Central memory CD8-positive, alpha-beta T cell (primary cell): ENCODE measurements at places on chromosomes 13 and 19.

DNA sequence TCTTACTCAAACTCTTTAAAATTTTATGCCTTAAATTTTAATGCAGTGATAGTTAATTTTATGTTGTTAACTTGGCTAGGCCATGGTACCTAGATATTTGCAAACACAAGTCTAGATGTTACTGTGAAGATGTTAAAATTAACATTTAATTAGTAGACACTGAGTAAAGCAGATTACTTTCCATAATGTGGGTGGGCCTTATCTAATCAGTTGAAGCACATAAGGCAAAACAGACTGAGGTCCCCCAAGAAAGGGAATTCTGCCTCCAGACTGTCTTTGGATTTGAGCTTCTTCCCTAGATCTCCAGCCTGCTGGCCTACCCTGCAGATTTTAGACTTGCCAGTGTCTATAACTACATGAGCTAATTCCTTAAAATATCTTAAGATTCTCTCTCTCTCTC is 294.0 kb downstream of the ENOX1 start:
- DNase-seq, result no peak
- no peaks in the 10 kb centered on the region for H3K36me3 ChIP-seq
- no peak overlapping the region for H3K27ac ChIP-seq
- no peak overlapping the region for H3K4me3 ChIP-seq

DNA sequence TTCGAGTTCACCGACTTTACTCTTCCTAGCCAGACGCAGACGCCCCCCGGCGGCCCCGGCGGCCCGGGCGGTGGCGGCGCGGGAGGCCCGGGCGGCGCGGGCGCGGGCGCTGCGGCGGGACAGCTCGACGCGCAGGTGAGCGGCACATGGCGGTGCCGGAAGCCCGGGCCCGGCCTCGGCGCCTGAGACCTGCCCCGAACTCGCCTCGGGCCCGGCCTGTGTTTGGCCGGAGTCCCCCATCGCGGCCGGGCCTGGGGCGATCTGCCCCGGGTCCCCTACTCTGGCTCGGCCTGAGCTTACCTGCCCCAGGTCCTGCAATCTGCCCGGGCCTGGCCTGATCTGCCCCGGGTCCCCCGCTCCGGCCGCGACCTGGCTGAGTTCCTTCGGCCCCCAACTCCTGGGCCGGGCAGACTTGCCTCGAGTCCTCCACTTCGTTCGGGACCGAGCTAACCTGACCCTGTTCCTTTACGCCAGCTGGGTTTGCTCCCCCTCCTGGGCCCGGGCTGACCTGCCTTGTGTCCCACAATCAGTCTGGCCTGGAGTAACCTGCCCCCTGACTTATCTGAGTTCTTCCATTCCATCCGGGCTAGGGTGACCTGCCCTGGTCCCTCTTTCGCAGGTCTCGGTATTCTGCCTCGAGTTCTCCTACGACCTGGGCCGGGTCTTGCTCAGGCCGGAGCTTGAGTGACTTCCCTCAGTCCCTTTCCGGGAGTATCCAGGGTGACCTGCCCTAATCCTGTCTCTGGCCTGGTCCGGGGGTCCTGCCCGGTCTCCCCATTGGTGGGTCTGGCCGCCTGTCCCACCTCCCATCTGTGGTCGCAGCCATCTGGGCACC is 764 bp downstream of the UPF1 start:
- H3K27ac ChIP-seq, result peak overlapping the region; percentile 90
- peaks cover 7% of the 10 kb centered on the region for H3K27me3 ChIP-seq
- H3K4me1 ChIP-seq, result peaks cover 45% of the 10 kb centered on the region
- peak overlapping the region; percentile 95 for H3K4me3 ChIP-seq
- peaks cover 31% of the 10 kb centered on the region for H3K36me3 ChIP-seq
- DNase-seq, result no peak

GRCh38 chr19:6164906-6165531 is 29.6 kb downstream of the ACSBG2 start:
- H3K4me3 ChIP-seq, result no peak overlapping the region
- no peaks in the 10 kb centered on the region for H3K36me3 ChIP-seq
- H3K27ac ChIP-seq, result no peak overlapping the region
- H3K4me1 ChIP-seq, result peaks cover 7% of the 10 kb centered on the region
- DNase-seq, result no peak
- no peaks in the 10 kb centered on the region for H3K27me3 ChIP-seq

- H3K36me3 ChIP-seq, result no peaks in the 10 kb centered on the region
- no peak overlapping the region for H3K27ac ChIP-seq
- H3K4me1 ChIP-seq, result no peaks in the 10 kb centered on the region
- DNase-seq, result no peak
Observed at GRCh38 chr13:48110931-48111721, 16.2 kb upstream of the MED4 start.

- DNase-seq, result no peak
- no peak overlapping the region for H3K4me3 ChIP-seq
- no peak overlapping the region for H3K27ac ChIP-seq
- H3K36me3 ChIP-seq, result no peaks in the 10 kb centered on the region
- H3K27me3 ChIP-seq, result peaks cover 53% of the 10 kb centered on the region
- H3K4me1 ChIP-seq, result no peaks in the 10 kb centered on the region
Observed at GRCh38 chr13:42702716-42703115, 78.7 kb upstream of the FAM216B start.

- H3K36me3 ChIP-seq, result peaks cover 68% of the 10 kb centered on the region
- H3K4me3 ChIP-seq, result peak overlapping the region; percentile 79
- no peak for DNase-seq
- H3K27ac ChIP-seq, result peak overlapping the region; percentile 99
Observed at GRCh38 chr13:99299920-99300341, 7.3 kb downstream of the GPR183 start.

DNA sequence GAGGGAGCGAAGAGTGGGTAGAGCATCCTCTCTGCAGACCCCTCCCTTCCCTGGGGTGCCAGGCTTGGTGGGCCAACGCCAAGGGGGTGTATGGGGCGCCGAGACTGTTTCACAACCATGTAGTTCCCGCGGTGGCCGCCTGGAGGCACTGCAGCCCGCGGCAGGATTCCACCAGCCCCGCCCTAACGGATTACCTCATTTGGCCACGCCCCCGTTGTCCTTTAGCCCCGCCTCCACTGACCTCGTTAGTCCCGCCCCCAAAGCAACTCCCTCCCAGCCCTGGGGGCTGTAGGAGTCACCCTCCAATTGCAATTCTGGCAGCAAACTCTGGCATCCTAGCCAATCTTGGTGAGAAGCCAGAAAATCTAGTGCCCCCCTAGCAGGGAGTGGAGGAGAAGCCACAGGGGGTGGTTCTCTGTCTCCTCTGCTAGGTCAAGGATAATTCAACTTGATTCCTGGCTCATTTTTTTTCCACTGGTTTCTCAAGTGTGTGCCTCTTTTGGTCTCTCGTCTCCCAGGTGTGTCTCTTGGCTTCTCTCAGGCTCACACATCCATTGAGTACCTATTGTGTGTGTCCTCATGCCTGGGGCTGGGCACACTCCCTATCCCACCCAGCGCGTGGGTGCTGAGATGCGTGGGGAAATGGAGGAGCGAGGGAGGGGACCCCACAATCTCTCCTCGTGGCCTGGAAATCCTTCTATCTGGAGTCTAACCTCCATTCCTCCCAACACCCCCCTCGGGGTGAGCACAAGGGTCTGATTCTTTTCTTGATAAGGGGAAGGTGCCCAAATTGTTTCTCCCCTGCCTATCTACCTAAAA is 2.0 kb downstream of the OLFM2 start:
- peaks cover 66% of the 10 kb centered on the region for H3K27me3 ChIP-seq
- no peaks in the 10 kb centered on the region for H3K36me3 ChIP-seq
- no peak overlapping the region for H3K4me3 ChIP-seq
- no peak overlapping the region for H3K27ac ChIP-seq
- DNase-seq, result peak; percentile 72

GRCh38 chr13:29006359-29006850 is 186.3 kb downstream of the MTUS2 start:
- no peaks in the 10 kb centered on the region for H3K4me1 ChIP-seq
- no peak for DNase-seq
- peaks cover 2% of the 10 kb centered on the region for H3K27me3 ChIP-seq
- H3K27ac ChIP-seq, result no peak overlapping the region
- no peak overlapping the region for H3K4me3 ChIP-seq

GRCh38 chr19:53461866-53462265 is 5.7 kb upstream of the ZNF813 start:
- H3K36me3 ChIP-seq, result peaks cover 1% of the 10 kb centered on the region
- H3K27ac ChIP-seq, result no peak overlapping the region
- H3K4me3 ChIP-seq, result no peak overlapping the region
- H3K4me1 ChIP-seq, result no peaks in the 10 kb centered on the region

GRCh38 chr13:109779074-109779473 is 7.3 kb downstream of the IRS2 start:
- no peaks in the 10 kb centered on the region for H3K27me3 ChIP-seq
- peak overlapping the region; percentile 39 for H3K27ac ChIP-seq
- DNase-seq, result no peak
- peaks cover 10% of the 10 kb centered on the region for H3K4me1 ChIP-seq
- H3K36me3 ChIP-seq, result peaks cover 10% of the 10 kb centered on the region

DNA sequence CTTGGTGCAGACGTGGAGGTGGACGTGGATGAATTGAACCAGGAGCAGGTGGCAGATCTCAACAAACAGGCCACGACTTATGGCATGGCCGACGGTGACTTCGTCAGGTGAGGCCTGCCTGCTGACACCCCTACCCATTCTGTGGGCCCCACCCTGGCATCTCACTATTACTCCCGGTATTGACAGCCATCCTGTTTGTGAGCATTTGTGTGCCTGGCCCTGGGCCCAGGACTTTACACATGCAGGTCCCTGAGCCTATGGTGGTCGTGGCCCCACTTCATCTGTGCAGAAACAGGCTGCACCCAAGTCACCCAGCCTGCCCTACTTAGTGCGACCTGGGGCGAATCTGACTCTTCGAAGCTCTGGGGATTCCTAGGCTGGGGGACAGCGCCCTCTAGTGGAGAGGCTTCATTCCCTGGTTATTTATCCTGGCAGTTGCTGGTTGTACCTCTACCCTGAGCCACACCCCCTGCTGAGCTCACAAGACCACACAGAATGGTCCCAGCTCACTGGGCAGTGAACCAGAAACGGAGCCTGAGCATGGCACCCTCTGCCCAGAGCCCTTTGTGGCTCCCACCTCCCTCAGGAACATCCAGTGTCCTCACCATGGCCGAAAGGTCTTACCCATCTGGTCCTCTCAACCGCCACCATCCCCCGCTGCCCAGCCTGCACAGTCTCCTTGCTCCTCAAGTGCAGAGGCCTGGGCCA is 16.9 kb downstream of the ZNF296 start:
- DNase-seq, result peak; percentile 90
- H3K4me1 ChIP-seq, result peaks cover 17% of the 10 kb centered on the region
- H3K4me3 ChIP-seq, result peak overlapping the region; percentile 25
- H3K36me3 ChIP-seq, result peaks cover 48% of the 10 kb centered on the region
- H3K27ac ChIP-seq, result peak overlapping the region; percentile 79

DNA sequence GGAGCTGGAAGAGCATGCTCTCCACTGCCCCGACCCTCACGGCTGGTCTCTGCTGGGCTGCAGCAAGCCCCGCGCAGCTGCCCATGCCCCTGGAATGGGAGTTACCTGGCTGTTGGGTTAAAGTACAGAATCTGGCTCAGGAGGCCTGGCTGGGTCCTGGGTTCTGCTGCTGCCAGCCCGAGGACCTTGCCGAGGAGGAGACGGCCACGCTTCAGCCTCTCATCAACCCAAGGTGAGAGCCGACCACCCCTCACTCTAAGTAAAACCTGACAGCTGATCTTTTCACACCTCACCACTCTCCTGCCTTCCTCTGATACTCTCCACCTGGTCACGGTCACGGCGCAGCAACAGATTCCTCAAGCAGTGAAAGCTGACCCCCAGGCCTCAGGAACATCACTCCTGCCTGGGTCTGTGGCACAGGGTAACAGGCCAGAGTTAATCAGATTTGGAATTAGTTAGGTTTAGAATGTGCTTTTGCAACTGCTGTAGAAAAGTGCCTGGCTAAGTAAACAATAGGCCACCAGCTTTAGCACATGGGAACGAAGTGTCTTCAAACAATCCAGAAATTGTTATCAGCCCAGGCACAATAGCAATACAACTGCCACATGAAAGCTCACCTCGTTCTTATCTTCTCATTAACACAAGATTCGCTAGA is 20.5 kb downstream of the RAB20 start:
- H3K27me3 ChIP-seq, result peaks cover 10% of the 10 kb centered on the region
- no peak overlapping the region for H3K4me3 ChIP-seq
- no peak overlapping the region for H3K27ac ChIP-seq
- no peak for DNase-seq
- H3K36me3 ChIP-seq, result peaks cover 2% of the 10 kb centered on the region

DNA sequence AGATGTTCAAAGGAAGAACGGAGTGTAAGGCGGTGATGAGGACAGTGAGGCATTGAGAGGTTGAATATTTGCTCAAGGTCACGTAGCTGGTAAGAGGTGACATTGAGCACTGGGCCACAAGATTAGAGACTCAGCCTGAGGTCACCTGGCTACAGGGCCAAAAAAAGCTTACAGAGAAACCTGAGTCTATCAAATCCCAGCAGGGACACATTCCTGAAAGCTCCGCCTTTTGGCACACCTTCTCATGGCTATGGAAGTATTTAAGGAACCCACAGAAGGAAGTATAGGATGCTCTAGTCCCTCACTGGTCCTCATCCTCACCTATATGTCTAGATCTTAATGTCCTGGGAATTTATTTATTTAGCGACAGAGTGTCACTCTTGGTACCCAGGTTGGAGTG is 17.4 kb downstream of the ZNF586 start:
- H3K4me3 ChIP-seq, result no peak overlapping the region
- peaks cover 17% of the 10 kb centered on the region for H3K4me1 ChIP-seq
- no peaks in the 10 kb centered on the region for H3K27me3 ChIP-seq
- peak overlapping the region; percentile 51 for H3K27ac ChIP-seq
- no peak for DNase-seq
- H3K36me3 ChIP-seq, result peaks cover 13% of the 10 kb centered on the region

DNA sequence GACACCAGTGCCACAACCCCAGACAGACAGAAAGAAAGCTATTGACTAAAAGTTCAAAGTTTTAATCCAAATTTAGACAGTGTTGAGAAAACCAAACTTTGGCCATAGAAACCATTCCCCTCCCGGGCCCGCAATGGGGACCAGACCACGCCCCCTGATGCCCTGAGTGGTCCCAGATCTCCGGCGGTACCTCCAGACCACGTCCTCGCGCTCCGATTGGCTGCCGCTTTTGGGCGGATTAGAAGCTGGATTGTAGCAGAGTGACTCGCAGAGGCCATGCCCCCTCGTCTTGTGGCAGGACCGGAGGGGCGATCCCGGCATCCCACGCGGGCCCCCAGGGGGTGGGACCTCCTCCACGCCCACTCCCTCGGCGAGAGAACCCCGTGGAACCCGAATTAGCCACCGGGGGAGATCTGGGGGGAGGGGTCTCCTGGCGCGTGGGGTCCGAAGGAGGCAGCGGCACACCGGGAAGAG is 797 bp upstream of the HSD17B14 start:
- H3K4me3 ChIP-seq, result peak overlapping the region; percentile 59
- peaks cover 23% of the 10 kb centered on the region for H3K4me1 ChIP-seq
- H3K27ac ChIP-seq, result peak overlapping the region; percentile 59
- peaks cover 4% of the 10 kb centered on the region for H3K36me3 ChIP-seq
- H3K27me3 ChIP-seq, result peaks cover 17% of the 10 kb centered on the region
- peak; percentile 59 for DNase-seq

- H3K4me3 ChIP-seq, result no peak overlapping the region
- no peak overlapping the region for H3K27ac ChIP-seq
- peaks cover 30% of the 10 kb centered on the region for H3K4me1 ChIP-seq
- no peaks in the 10 kb centered on the region for H3K27me3 ChIP-seq
- no peak for DNase-seq
Observed at GRCh38 chr13:43058318-43058674, 34.9 kb downstream of the DNAJC15 start.

GRCh38 chr19:16897029-16897855 is 8.4 kb downstream of the F2RL3 start:
- H3K4me1 ChIP-seq, result peaks cover 20% of the 10 kb centered on the region
- H3K27ac ChIP-seq, result peak overlapping the region; percentile 82
- H3K36me3 ChIP-seq, result peaks cover 12% of the 10 kb centered on the region
- H3K4me3 ChIP-seq, result peak overlapping the region; percentile 69
- H3K27me3 ChIP-seq, result peaks cover 36% of the 10 kb centered on the region
